ENCODE measurements at places on chromosomes 1 and 21. TPM values are rescaled to one million over a fixed set of nuclear protein-coding genes. Genes with fewer than 3 reads are reported as not detected.
A peak's percentile ranks its signal among the peaks of the same experiment; 100 is the strongest.

DNA sequence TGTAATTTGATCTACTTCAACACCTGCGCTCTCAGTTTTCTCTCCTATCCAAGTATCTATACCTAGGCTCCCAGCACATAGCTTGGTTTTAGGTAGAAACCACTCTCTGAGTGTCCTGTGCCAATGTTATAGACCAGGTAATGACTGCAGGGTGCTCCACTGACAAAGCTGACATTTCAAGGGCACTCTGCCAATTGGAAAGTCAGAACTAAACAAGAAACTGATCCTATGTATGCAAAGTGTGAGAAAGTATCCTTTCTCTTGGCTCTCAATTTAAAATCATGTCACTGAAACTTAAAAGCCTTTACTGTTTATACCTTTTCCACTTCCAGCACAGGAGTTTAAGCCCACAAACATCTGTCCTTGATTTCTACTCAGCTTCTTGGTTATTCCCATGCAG is 45.0 kb upstream of the AIM2 start:
- H3K4me1 ChIP-seq = peaks cover 9% of the 10 kb centered on the region
- DNase-seq = peak; percentile 9
- H3K27me3 ChIP-seq = peaks cover 2% of the 10 kb centered on the region
- no peak overlapping the region for H3K27ac ChIP-seq

- H3K36me3 ChIP-seq = peaks cover 47% of the 10 kb centered on the region
- no peak for DNase-seq
- H3K27me3 ChIP-seq = no peaks in the 10 kb centered on the region
- H3K4me1 ChIP-seq = peaks cover 86% of the 10 kb centered on the region
- H3K27ac ChIP-seq = peak overlapping the region; percentile 93
Measured at GRCh38 chr1:30742963-30743559, 14.5 kb downstream of the LAPTM5 start.

- H3K4me1 ChIP-seq = peaks cover 50% of the 10 kb centered on the region
- no peaks in the 10 kb centered on the region for H3K36me3 ChIP-seq
- H3K27ac ChIP-seq = peak overlapping the region; percentile 62
- no peak for DNase-seq
Measured at GRCh38 chr1:31704271-31705079, 658 bp upstream of the COL16A1 start.

GRCh38 chr1:73727036-73727435 is 470.9 kb downstream of the LRRIQ3 start:
- no peaks in the 10 kb centered on the region for H3K36me3 ChIP-seq
- H3K4me1 ChIP-seq = no peaks in the 10 kb centered on the region
- H3K27me3 ChIP-seq = no peaks in the 10 kb centered on the region

DNA sequence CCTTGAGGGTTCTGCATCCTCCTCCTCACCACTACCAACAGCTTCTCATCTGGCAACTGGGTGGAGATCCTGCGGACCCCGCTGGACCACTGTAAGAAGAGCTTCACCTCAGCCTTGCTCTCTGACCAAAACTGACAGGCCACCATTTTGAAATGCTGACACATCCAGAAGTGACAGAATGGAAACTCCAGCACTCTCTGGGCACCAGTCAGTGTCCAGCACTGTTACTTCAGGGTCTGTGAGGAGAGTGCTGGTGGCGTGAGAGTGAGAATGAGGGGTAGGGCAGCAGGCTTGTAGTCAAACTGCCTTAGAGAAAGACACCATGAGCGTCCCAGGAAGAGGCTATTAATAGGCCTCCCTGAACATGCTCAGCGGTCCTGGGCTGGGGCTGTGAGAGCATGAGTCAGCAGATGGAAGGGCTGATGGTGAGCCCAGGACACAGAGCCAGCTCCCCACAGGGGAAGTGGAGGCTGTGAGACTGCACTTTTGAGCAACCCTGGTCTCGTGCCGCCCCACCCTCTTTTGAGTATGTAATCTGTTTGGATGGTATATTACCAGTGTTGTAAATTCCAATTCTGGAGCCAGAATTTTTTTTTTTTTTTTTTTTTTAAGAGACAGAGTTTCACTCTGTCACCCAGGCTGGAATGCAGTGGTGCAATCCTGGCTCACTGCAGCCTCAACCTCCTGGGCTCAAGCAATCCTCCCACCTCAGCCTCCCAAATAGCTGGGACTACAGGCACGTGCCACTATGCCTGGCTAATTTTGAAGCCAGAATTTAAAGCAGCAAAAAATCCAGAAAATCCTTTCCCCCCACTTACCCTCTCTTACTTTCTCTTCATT is 34.4 kb upstream of the SLC30A1 start:
- H3K36me3 ChIP-seq = no peaks in the 10 kb centered on the region
- no peaks in the 10 kb centered on the region for H3K4me1 ChIP-seq
- H3K27ac ChIP-seq = no peak overlapping the region
- no peak overlapping the region for H3K4me3 ChIP-seq
- no peak for DNase-seq
- no peaks in the 10 kb centered on the region for H3K27me3 ChIP-seq

DNA sequence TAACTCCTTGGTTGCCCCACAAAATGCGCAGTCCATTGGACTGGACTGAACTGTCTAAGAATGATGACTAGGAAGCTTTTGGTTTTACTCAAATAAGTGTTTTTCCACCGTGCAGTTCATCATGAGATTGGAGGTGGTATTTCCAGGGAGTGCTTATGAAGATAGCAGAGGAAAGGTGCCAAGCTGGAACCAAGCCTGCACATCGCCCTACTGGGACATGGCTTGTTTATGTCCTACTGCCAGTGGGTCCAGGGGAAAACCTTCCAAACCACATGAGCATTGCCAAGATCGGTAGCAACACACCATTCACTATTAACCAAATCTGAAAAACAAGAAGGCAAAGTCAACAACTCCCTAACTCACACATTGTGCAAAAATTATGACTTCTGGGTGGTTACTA is 54.7 kb upstream of the DSCAM start:
- no peak for DNase-seq
- no peaks in the 10 kb centered on the region for H3K27me3 ChIP-seq
- H3K36me3 ChIP-seq = no peaks in the 10 kb centered on the region
- no peak overlapping the region for H3K4me3 ChIP-seq
- no peak overlapping the region for H3K27ac ChIP-seq

Gene LINGO4
- not detected for total RNA-seq

- peaks cover 20% of the 10 kb centered on the region for H3K4me1 ChIP-seq
- DNase-seq = no peak
Measured at GRCh38 chr1:1434131-1434823, 1.2 kb upstream of the VWA1 start.

GRCh38 chr1:155250633-155251449 is 4.4 kb downstream of the ENTREP3 start:
- H3K27ac ChIP-seq = peak overlapping the region; percentile 38
- peak overlapping the region; percentile 72 for H3K4me3 ChIP-seq
- no peaks in the 10 kb centered on the region for H3K36me3 ChIP-seq
- peaks cover 13% of the 10 kb centered on the region for H3K4me1 ChIP-seq
- peak; percentile 57 for DNase-seq
- no peaks in the 10 kb centered on the region for H3K27me3 ChIP-seq

DNA sequence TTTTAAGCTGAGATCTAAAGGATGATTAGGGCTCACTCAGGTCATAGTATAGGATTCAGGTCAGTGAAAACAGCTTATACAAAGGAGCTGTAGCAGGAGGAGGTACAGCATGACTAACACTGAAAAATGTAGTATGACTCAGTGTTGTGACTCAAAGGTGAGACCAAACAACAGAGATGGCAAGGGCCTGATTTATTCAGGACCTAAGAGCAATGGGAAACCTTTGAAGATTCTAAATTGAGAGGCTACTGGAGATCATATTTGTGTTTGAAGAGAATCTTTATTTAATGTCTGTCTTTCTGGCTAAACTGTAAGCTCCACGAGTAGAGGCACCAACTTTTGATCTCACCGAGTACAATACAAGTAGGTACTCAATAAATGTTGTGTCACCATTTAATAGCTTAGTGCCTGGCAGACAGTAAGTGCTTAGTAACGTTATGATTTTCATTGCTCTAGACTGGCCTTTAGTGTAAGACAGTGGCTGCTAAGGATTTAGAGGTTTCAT is 43.5 kb downstream of the PRKAA2 start:
- no peak overlapping the region for H3K4me3 ChIP-seq
- H3K27me3 ChIP-seq = no peaks in the 10 kb centered on the region
- H3K36me3 ChIP-seq = no peaks in the 10 kb centered on the region
- peak; percentile 1 for DNase-seq
- no peak overlapping the region for H3K27ac ChIP-seq

DNA sequence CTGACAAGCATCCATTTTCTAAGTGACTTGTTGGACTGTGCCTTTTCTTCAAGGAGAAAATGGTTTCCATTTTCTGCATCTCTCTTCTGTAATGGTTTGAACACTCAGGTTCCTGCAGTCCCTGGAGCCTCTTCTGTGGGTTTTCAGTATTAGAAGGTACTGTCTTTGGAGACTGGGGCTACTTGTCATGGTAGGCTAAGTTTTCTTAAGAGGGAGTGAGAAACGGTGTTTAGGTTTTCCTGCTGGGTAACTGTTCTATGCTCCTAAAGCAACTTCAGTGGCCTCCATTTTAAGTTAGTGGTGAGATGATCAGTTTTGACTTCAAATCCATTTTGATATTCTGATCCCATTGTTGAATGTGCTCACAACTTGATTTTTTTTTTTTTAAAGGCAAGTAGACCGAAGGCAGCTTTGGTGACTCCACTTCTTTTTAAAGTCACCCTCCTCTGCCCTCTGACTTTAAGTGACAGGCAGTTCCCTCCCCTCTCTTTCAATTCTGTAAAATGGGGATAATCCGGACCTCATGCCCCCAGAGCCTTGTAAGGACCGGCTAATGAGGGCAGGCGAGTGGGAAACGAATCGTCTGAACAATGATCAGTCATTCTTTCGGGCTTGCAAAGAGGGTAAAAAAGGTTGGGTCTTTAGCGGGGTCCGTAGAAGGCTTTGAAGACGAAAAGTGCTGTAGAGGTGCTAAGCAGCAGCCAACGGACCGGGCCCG is 1.0 kb upstream of the ARID1A start:
- H3K4me1 ChIP-seq = peaks cover 13% of the 10 kb centered on the region
- H3K27me3 ChIP-seq = no peaks in the 10 kb centered on the region

All from GM12878 (cell line).